ENCODE measurements at places on chromosomes 13 and 19. TPM values are rescaled to one million over a fixed set of nuclear protein-coding genes. Genes with fewer than 3 reads are reported as not detected.
A peak's percentile ranks its signal among the peaks of the same experiment; 100 is the strongest.

SH2D3A gene
- polyA plus RNA-seq: 0.96 TPM

SERP2 gene
- 5.9 TPM for polyA plus RNA-seq

EFNB2 gene
- polyA plus RNA-seq: 28.9 TPM

CATSPERD gene
- not detected for polyA plus RNA-seq

IGSF23 gene
- polyA plus RNA-seq: not detected

RNF225 gene
- not detected for polyA plus RNA-seq

GRCh38 chr13:101706651-101707050 lies 254.2 kb downstream of the ITGBL1 start:
- peak; percentile 28 for DNase-seq

- peak; percentile 84 for DNase-seq
Measured at GRCh38 chr13:35768551-35768950, 292.1 kb upstream of the MAB21L1 start.

DNA sequence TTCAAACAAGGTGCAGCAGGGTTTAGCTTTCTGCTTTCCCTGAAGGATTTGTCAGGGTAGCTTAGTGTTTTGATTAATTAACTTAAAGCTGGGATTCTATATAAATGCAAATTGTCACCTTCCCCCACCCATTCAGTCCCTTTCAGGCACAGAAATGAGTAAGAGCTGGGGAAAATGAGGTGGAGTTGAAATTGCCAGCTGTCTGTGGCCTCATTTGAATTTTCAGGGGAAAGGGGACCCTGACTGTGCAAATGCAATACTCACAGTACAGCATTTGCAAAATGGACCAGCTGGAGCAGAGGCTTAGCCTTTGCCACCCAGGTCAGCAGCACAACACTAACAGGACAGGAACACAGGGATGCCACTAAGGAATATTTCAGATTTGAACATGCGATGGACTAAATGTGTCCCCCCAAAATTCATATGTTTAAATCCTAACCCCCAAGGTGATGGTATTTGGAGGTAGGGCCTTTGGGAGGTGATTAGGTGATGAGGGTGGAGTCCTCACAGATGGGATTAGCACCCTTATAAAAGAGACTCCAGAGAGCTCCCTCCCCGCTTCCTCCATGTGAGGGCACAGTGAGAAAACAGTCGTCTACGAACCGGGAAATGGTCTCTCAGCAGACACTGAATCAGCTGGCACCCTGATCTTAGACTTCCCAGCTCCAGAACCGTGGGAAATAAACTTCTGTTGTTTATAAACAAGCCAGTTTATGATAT lies 59.5 kb upstream of the CYSLTR2 start:
- DNase-seq: no peak

GRCh38 chr19:5913739-5914357 lies at the start of gene CAPS:
CAPS (plus strand) TSS chr19:5914254; CDS start chr19:5914407, 153 bp downstream.
- no peak for DNase-seq

- no peak for DNase-seq
Measured at GRCh38 chr19:9789066-9789465, 20.5 kb upstream of the ZNF846 start.

- DNase-seq: no peak
Measured at GRCh38 chr13:60439201-60439600, 42.2 kb downstream of the TDRD3 start.

- peak; percentile 79 for DNase-seq
Measured at GRCh38 chr13:36154567-36155291, 23.5 kb upstream of the DCLK1 start.

DNA sequence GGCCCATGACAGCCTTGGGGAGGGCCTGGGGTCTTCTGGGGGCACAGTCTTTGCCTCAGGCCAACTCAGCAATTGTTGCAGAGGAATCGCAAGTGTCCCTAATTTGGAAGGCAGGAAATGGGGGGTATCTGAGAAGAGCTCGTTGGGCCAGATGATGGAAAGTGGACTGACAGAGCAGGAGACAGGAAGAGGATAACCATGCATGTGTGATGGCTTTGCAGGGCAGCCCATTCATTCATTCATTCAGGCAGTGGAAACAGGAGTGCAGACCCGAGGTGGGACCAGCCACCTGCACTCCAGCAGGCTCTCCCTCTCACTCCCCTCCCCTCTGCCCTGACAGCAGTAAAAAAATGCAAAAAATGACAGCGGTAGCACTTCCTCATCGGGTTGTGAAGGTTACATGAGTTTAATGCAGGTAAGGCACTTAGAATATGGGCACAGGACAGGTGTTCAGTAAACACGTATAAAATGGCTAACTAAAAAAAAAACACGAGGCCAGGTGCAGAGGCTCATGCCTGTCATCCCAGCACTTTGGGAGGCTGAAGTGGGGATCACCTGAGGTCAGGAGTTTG lies 5.0 kb upstream of the TMEM147 start:
- no peak for DNase-seq

DNA sequence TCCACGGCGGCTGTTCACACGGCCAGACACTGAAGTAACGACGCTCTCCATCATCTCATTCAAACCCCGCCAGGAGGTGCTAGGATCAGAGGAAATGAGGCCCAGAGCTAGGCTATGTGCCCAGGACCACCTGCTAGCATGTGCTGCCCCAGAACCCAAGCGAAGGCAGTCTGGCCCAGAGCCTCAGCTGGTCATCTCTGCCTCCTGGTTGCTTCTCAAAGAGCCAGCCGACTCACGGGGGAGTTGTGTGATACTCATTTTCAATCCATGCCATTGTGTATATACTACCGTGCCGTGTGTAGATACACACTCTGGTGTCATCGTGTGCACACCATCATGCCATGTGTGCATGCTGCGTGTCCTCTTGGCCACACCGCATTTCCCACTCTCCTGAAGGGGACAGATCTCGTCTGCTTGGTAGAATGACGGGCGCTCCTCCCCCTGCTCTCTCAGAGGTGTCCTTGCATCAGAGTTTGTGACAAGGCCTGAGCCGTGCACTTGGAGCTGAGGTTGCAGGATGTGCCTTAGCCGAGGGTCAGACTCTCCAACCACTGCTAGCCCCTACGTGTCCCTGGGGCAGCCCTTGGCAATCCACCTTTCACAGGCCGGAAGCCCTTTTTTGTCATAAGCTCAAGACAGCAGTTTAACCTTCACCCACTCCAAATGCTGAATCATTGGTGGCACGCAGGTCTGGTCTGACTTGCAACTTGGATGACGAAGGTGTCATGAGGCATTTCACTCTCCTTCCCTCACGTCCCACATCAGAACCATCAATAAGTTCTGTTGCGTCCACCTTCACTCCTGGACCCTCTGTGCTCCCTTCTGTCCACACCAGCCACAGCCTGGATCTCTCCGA lies 130.4 kb downstream of the CRYL1 start:
- no peak for DNase-seq

- DNase-seq: no peak
Measured at GRCh38 chr13:48818495-48819356, 157.0 kb upstream of the FNDC3A start.

GRCh38 chr19:4012092-4012974 lies 4.8 kb downstream of the PIAS4 start:
- no peak for DNase-seq

DNA sequence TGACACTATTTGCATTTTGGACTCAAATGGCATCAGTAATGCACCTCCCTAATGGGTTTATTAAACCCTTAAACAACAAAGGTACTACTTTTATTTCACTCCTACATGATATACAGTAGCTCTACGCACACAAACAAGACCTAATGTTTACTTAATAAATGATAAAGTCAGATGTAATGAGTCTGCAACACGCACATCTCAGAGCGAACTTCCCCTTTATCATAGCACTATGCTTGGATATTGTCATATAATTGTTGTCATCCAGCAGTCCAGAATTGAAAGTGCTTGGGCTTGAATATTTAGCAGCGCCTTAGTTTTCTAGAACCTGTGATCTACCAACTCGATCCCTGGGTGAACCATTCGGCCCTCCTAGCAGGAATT lies 772 bp downstream of the PARP4 start:
- DNase-seq: no peak

GRCh38 chr13:97499181-97499580 lies 65.2 kb downstream of the RAP2A start:
- DNase-seq: no peak

GRCh38 chr19:42121656-42122069 lies 10.6 kb downstream of the POU2F2 start:
- peak; percentile 51 for DNase-seq

Measured in muscle of leg (tissue), 16 donors.